Activated naive CD4-positive, alpha-beta T cell treated with anti-CD3 and anti-CD28 coated beads for 36 hours (primary cell): ENCODE measurements at places on chromosomes 13 and 19. TPM values are rescaled to one million over a fixed set of nuclear protein-coding genes. Genes with fewer than 3 reads are reported as not detected.
A peak's percentile ranks its signal among the peaks of the same experiment; 100 is the strongest.

DNA sequence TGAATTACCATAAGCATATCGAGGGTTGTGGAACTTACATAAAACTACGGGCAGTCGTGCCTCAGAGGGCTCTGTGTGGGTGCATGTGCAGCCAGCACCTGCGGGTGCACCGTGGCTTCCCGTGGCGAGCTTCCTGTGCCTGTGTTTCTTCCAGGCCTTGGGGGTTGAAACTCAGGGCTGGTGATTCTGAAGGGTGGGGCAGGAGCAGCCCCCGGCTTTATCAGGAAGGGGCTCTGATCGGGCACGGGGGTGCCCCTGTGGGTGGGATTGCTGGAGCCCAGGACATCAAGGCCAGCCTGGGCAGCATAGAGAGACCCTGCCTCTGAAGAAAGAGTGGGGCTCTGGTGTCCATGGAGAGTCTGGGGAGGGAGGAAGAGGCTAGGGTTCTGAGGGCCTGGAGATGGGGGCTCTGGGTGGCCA, 11.1 kb downstream of the ATP4B start:
- DNase-seq, result peak; percentile 5

DNA sequence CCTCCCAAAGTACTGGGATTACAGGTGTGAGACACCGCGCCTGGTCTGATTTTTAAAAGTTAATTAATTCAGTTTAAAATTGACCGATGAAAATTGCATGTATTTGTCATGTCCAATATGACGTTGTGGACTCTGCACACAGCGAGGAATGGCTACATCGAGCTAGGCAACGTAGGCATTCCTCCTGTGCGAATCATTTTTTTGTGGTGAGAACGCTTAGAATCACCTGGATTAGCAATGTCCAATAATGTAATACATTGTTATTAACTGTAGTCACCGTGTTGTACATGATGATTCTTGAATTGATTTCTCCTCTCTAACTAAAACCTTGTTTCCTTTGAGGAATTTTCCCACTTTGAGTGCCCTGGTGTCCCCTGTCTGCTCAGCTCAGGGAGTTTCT, 3.4 kb downstream of the LAIR2 start:
- DNase-seq, result no peak

IFNL3 gene
- total RNA-seq, result 1.3 TPM

RGCC gene
- total RNA-seq, result 77.8 TPM

DNA sequence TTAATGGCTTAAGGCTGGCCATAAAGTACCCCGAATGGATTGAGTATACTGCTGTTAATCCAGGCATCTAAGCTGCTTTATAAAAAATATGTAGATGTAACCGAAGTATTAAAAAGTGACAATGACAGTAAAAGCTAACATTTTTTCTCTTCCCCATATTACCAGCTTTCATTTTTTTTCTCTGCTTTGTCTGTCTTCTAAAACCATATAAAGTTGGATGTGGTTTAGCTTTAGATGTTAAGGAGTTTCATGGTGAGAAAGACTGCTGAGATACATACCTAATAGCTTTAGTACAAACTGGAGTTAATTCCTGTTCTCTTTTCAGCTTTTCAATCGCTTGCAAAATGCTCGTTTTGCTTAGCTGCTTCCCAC, 838 bp downstream of the AKAP11 start:
- DNase-seq, result no peak

DNA sequence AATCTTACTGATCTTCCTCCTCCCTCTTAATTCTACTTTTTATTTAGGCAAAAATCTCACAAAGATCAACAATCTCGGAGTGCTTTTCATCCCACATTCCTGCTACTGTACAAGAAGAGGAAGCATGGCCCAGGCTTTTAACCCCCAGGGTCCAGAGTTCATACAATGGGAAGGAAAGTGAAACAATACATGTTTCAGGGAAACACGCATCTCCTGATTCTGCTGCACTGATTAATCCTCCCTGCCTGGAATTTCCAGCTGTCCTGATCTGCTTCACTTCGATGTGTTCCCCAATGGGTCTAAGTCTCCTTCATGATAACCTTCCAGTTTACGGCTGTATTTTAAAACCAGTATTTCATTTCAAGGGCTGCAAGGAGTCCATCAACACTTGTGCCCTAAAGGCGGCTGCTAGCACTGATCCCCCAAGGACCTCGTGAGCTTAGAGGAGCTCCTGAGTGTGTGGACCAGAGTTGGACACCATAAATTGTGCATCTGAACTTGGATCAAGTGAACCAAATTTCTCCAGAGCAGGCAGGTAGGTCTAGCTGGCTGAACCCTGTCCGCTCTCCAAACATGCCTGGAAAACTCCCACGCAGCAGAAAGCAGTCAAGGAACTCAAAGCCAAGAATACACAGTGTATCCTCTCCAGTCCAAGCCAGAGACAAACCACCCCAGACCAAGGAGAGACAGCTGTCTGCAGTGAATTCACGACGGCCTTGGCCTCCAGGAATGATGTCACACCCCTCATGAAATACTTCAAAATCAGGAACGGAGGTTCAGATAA, 44.3 kb downstream of the COL4A1 start:
- DNase-seq, result no peak
